Activated CD4-positive, alpha-beta memory T cell treated with anti-CD3 and anti-CD28 coated beads for 36 hours (primary cell): ENCODE measurements at places on chromosomes 3 and 15.

DNA sequence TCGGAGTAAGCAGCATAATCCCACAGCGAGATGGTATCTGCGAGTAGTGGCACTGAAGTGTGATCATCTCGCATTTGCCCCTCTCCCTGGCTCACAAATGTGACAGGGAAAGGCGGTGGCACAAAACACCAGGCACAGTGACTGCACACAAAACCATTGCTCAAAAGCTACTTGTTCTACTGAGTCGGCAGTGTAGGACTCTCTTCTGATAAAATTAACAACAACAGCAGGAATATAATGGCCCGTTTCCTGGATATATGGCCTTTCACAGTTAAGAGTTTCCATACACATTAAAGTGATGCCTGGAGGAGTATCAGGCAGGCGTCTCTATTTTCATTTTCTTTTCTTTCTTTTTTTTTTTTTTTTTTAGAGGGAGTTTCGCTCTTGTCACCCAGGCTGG lies 69.0 kb downstream of the MYO1E start:
- no peak for DNase-seq

DNA sequence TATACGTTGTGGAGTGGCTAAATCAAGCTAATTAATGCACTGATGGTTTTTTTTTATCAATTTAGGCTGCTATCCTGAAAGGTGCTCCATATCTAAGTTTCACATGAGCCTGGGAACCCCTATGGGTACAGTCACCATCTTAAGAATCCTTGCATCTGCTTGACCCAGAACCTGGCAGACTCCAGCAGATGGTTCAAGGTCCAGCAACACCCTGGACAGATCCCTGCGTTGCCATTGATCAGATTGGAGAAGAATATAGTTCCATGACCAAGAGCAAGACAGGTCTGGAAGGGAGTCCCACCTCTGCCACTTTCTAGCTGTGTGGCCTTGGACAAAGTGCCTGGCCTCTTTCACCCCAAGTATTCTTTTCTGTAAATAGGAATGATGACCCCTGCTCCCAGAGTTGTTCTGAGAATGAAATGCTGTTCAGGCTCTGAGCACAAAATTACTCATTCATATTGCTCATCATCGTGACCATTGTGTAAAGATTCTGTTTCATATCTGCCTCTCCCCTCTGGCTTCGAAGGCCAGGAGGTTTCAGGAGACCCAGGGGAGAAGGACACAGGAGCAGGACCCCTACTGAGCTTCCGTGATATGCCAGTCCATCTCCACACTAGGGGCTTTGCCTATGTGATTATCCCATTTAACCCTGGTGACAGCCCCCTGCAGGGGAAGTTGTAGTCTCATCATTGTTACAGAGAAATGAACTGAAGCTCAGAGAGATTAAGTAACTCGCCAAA lies 30.0 kb upstream of the TSEN2 start:
- no peak for DNase-seq

GRCh38 chr3:126064627-126065258 lies 19.2 kb downstream of the SLC41A3 start:
- no peak for DNase-seq

DNA sequence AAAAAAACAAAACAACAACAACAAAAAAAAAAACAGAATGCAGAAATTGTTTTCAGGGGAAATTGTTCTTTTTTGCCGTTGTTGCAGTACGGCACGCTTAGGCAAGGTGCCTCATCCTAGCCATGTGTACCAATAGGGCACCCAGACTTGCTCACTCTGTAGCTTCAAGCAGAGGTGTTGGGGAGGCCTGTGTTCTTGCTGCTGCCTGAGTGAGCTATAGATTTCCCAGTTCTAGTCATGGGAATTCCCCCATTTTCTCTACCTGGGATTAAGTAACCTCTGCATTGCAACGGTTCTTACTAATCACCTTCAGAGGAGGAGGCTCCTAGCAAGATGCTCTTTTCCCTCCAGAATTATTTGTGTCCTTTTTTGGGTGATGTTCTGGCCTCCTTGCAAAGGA lies 12.9 kb upstream of the PARL start:
- DNase-seq: peak; percentile 17

- DNase-seq: no peak
Measured at GRCh38 chr3:78734048-78734637, 1033.7 kb downstream of the ROBO1 start.

GRCh38 chr3:157794771-157795170 lies 291.6 kb upstream of the VEPH1 start:
- DNase-seq: no peak

DNA sequence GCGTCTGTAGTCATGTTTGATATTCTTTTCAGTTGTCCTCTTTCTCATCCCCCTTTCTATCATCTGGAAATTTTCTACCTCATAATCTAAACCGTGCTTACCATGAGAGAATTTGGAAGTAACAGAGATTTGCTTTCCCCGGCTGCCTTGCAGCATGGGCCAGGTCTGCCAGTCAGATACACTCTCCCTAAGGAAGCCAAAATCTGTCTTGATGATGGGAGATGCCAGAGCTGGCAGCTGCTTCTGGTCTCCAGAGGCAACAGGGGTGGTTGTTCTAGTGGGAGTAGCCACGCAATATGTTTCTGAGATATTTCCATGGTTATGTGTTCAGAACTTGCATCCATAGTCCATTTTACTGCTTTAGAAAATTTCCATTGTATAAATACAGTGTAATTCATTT lies 218.9 kb upstream of the RORA start:
- no peak for DNase-seq

DNA sequence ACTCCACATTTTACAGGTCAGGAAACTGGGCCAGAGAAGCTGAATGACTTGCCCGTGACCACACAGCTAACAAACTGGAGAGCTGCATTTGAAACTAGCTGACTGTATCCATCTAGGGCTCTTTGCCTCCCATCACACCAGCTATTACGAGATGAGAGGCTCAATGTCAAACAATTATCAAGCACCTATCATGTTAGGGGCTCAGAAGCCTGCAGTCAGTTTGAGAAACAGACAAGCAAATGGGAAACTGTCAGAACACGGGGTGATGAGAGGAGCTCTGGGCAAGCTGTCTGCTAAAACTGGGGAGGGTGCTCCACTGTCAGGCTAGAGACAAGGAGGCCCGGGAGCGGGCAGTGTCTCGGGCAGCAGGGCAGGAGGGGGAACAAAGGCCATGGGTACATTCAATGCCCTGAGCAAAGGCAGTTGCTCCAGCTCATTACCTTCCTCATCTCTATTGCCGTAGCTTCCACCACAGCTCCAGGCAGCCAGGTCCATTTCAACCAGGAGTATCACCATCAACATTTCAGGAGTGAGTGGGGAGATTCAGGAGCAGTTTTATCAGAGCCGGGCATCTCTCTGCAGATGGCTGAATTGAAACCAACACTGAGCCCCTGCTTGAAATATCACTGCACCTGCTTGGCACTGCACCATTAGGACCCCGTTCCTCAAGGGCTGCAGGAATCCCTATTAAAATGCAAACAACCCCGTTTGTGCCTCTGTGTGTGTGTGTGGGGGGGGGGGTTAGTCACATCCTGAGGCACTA lies 122.6 kb downstream of the RAB11A start:
- DNase-seq: no peak

GRCh38 chr15:100645671-100646070 lies 43.3 kb downstream of the ASB7 start:
- DNase-seq: no peak

DNA sequence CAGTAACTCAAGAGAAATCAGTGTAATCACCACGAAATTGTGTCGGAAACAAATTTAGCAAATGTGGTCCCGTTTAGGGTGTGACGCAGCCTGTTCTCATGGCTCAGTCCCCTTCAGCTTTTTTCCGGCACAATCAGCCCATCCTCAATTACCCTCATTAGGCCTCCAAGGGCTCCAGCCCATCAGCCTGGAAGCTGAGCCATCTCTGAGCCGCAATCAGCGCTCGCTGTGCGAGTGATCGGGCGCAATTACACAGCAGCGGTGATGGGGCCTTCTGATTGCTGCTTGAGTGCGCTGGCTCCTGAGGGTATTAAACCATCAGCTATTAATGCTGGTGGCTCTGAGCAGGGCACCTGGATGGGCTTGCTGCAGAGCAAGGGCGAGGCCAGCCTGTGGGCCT lies 55.6 kb downstream of the PLXNA1 start:
- no peak for DNase-seq

DNA sequence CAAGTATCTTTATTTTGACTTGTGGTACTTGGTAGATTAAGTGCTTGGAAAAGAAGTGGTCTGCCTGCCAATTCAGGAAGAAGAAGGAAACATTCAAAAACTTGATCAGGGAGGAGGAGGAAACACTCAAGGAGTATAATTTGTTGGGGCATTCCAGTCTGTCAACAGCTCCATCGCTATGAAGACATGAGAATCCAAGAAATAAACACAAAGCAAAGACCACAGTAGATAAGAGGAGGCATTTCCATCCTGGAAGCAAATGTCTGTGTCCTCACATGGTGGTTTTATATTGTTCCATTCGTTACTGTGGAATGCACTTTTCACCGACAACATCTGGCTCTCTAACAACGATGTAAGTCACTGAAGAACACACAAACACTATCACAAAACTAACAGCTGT lies 176.1 kb upstream of the FRMD4B start:
- no peak for DNase-seq

DNA sequence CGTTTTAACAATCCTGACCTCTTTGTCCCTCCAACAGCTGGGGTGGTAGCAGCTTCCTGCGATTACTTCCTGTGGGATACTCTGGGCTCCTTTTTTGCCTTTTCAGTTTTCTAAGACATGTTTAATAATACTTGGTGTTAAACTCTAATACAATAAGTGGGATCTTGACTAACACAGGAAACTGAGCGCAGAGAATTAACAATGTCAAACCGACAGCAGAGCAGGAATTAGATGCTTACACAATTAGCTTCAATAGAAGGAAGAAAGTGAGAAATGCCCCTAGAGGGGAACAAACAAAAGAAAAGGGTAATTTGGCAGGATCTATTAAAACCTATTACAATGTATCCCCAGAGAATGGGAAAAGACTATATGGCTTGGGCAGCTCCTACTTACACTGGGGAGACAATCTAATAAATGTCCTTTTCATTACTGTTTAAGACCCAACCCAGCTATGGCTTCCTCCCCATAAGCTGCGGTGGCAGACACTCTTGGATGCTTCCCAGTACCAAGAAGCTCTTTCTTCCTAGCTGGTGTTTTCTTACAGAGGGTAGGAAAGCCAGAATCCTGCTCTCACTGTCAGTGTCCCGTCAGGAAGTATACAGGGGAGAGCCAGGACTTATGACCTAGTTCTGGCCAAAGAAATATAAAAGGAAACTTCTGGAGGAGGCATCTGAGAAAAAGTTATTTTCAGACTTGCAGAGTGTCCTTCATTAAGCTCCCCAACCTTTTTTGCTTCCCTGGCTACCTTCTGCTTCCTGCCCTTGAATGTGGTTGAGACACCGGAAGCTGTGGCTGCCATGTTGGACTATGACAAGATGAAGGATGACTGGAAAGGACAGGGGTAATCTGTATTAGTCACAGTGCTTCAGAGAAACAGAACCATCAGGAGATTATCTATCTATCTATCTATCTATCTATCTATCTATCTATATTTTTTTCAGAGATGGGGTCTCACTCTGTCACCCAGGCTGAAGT lies 194.1 kb upstream of the KBTBD8 start:
- peak; percentile 21 for DNase-seq

DNA sequence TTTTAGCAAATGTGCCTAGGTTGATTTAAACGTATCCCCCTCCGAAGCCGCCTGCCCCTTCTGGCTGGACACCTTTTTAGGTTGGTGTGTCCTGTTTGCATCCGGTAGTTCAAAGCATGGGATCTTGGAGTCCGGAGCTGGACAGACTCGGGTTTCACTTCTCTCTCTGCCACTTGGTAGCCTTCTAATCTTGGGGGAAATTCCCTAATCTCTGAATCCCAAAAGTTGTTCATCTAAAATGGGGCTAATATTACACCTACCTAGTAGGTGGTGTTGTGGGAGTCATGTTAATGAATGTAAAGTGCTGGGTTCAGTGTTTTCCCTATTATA lies 760 bp downstream of the FANCI start:
- DNase-seq: no peak

DNA sequence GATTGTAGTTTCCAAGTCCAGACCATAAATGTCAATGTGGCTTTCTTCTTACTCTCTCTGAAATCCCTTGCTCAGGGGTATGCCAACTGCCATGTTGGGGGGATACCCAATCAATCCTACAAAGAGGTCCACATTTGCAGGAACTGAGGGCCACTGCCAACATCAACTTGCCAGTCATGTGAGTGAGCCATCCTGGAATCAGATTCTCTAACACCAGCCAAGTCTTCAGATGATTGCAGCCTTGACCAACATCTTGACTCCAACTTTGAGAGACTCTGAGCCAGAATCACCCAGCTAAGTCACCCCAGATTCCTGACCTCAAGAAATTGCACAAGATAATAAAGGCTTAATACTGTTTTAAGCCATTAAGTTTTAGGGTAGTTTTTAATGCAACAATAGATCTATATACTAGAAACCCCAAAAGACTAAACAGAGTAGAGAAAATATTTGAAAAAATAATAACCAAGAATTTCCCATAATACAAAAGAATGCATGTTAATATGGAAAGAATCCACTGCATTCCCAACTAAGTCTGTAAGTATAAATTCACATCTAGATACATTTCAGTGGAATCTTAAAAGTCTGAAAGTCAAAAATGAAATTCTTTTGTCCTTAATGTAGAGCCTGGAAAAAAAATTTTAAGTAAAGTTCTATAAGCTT lies 22.4 kb downstream of the ISG20 start:
- no peak for DNase-seq

DNA sequence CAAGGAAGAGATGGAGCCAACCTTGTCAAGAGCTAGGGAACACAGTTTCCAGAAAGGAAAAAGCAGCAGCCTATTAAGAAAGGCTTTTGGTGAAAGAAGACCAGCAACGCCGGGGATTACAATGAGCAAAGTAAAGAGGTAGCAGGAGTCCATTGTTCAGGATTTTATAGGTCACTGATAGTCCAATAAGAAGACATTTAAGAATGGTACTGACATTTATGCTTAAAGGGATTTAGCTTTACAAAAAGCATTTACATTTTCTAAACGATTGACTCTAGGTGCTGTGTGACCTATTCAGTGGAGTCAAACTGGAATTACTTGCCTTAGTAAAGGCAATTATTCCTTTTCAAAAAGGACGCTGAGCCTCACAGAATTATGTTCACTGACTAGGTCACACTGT lies 40.8 kb downstream of the CSNK1G1 start:
- no peak for DNase-seq

- no peak for DNase-seq
Measured at GRCh38 chr3:81565041-81565440, 196.4 kb downstream of the GBE1 start.

DNA sequence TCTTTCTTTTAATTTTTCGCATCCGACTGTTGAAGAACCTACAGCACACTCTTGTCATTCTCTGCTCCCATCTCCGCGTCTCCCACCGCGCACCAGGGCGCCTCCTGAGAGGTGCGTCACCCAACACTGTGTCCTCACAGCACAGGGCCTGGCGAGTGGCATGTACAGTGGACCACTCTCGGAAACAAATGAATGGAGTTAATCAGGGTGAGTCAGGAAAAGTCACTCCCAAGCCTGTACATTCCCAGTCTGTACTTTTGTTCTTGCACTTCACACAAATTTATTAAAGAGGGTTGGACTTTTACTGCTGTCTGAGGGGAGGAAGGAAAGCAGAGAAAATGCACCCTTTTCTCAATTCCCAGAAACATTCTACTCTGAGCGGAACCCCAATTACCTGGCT lies 625 bp downstream of the COL6A6 start:
- DNase-seq: no peak
